ENCODE measurements at places on chromosomes 1 and 21. TPM values are rescaled to one million over a fixed set of nuclear protein-coding genes. Genes with fewer than 3 reads are reported as not detected.

The FAM163A gene
- not detected for total RNA-seq

The CLCA1 gene
- not detected for total RNA-seq

The HPCAL4 gene
- total RNA-seq, result not detected

The OR14K1 gene
- total RNA-seq, result not detected

The LRRC3 gene
- total RNA-seq, result 3.2 TPM

Data from vein endothelial cell (primary cell).